Femur (tissue), 1 donor: ENCODE measurements at places on chromosomes 4 and X.

DNA sequence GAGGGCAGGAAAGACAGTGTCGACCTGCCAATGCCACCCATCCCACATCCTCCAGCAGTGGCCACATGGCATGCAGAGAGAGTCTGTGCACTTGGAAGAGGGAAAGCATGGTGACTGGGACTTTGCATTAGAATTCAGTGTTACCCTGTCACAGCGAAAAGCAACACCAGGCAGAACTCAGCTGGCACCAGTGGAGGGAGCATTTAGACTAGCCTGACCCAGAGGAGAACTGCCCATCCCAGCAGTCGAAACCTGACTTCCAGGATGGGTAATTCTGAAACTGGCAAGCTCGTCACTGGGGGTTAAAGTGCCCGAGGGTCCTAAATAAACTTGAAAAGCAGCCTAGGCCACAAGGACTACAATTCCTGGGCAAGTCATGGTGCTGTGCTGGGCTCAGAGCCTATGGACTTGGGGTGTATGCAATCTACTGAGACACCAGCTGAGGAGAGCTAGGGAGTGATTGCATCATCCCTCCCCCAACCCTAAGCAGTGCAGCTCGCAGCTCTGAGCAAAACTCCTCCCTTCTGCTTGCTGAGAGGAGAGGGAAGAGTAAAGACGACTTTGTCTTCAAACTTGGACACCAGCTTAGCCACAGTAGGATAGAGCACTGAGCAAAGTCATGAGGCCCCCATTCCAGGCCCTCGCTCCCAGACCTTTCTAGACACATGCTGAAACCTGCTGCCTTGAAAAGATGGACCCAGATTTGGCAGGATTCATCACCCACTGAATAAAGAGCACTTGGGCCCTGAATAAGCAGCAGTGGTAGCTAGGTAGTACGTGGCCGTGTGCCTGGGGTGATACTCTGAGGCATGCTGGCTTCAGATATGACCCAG is 68.8 kb downstream of the DDX60L start:
- no peak for DNase-seq

DNA sequence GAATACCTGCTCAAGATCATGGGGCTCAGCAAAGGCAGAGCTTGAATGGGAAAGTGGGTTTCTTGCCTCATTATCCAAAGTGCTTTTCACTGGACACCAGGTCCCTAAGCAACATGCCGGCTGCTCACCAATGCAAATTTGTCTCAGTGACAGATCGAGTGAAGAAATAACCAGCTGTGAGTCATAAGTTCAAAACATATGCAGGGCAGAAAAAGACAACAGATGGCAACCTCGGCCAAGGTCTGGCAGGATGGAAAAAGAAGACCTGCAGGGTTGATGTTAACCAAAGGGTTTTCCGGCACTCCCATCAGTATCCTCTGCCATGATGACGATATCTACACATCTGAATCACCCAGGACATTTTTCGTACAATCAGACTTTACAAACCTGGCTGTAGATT is 124.1 kb downstream of the AFAP1 start:
- DNase-seq, result peak; percentile 17

GRCh38 chr4:141459020-141459419 is 177.4 kb upstream of the IL15 start:
- DNase-seq, result no peak

DNA sequence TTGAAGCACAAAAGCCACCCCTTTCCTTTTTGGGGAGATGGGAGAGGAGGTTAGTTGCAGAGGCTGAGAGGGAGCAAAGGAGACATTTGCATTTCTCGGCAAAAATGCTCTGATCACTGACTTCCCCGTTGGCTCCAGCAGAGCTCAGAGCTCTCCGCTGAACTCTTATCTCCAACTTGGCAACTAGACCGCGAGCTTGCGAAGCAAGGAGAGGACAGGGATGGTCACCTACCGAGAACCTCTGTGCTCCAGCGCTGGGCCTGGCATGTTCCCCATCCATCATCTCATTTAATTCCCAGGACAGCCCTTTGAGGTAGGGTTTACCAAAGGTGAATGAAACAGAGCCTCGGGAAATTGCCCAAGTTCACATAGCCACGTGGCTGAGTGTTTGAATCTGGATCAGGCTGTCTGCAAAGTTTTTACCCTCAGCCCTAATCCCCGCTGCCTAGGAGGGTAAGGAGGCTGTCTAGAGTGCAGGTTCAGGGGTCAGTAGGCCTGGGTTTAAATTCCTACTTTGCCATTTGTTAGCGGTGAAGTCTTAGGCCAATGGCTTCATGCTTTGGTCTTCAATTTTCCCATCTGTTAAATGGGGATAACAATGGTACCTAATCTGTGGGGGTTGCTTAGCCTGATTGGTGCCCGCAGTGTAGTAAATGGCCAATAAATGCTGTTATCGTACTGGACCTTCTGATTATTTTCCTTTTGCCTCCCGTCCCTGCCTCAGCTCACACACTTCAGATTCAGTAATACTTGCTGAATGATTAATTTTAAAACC is 3.8 kb upstream of the CITED1 start:
- DNase-seq, result no peak

- DNase-seq, result no peak
These were observed 23.0 kb downstream of the GPR174 start for GRCh38 chrX:79167462-79167861.

DNA sequence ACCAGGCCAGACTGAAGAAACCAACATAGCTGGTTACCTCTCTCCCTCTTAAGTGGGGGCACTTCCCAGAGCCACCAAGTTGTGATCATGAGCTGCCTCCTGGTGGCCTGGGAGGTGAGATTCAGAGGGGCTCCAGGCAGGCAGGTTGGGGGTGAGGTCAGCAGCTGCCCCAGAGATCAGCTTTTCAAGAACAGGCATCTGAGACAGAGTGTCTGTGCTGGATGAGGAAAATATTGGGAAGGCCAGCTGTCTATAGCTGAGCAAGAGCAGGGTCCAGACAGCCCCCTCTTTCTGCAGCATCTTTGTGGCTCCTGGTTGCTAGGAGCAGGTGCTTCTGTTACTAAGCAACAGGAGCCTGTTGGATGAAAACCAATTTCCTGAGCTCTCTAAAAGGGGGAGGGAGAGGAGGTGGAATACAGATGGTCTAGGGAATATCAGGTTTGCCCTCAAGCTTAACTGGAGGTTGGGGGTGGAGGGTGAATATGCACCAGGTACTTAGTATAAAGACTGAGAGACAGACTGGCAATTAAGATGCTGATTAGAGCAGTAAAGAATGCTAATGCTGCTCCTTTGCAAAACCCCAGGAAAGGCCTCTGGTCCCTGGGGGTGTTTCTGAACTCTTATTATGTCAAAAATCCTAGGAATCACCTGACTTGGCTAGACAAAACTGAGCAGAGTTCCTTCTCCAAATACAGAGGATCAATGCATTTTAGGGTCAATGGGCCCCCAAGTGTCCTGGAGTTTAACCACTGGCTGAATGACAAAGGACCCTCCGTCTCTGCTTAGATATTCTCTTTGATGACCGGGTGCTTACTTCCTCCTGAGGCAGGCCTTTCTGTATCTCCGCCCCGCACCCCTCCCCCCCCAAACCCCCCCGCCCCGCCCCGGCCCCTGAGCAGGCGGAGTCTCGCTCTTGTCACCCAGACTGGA is 21.4 kb downstream of the ZCCHC13 start:
- no peak for DNase-seq

DNA sequence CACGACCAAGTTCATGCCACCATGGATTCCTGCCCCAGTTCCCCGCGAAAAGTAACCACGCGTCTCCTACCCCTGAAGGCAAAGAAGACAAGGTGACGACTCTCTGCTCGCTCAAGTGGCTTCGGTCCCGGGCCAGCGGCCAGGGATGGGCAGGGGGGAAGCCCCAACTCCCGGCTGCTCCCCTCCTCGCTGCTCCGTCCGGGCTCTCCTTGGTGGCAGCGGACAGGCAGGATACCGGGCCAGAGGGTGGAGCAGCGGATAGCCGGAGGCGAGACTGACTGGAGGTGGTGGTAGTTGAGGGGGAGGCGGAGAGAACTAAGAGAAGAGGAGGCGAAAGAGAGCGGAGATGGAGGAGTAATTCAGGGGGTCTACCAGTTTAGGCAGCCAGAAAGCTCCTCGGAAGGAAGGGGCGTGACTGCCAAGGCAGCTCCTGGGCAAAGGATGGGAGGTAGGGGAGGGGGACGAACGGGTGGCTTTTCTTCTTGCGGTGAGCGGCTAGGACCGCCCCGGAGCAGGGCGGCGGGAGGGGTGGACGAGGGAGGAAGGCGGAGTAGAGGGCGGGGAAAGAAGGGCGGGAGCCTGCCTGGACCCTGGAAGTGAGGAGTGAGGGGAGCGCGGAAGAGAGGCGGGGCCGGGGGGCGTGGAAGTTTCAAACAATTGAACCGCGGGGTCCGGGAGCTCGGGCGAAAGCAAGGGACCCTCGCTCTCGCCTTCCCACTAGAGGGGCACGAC is at the start of gene AMOT:
Gene AMOT, minus strand, starts transcription at position 450 of the 732 bp plus-strand sequence. CDS start 17,705 bp downstream, outside the sequence.
- peak; percentile 93 for DNase-seq

- no peak for DNase-seq
These were observed 22.7 kb downstream of the PNPLA4 start for GRCh38 chrX:7904562-7904961.

- DNase-seq, result no peak
These were observed 79.2 kb downstream of the FBXL5 start for GRCh38 chr4:15575966-15576365.

DNA sequence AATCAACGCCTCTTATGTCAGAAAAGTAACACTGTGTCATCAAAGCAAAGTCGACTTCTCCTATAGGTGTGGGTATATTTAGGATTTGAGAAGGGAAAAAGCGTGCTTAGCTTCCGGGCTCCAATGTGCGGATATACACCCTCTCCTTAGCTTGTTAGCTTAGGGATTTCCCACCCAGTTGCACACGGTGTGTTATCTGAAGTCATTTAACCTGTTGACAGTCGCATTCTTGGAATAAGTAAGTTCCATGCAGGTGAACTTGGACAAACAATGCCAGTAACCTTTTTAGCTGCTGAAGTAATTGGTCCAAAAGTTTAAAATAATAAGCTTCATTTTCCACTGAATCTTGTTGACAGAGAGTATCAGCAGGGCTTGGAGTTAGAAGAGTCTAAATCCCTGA is 113.7 kb downstream of the SHROOM3 start:
- no peak for DNase-seq

DNA sequence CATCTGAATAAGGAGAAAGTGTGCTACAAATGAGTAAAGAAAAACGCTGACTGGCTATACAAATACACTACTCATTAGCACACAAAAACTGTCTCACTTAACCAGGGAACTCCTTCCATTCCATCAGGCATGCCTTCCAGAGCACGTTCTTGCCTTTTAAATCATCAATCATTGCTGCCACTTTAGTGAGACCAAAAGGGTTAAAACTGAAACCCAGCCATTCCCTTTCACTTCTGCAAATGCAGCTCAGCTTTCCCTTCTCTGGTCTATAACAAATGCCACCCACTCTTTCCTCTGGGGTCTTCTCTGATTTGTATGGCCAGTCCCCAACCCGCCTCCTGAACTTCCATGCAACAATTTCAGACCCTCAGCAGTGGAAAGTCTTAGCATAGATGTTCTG is 231.5 kb downstream of the TRIML1 start:
- no peak for DNase-seq

DNA sequence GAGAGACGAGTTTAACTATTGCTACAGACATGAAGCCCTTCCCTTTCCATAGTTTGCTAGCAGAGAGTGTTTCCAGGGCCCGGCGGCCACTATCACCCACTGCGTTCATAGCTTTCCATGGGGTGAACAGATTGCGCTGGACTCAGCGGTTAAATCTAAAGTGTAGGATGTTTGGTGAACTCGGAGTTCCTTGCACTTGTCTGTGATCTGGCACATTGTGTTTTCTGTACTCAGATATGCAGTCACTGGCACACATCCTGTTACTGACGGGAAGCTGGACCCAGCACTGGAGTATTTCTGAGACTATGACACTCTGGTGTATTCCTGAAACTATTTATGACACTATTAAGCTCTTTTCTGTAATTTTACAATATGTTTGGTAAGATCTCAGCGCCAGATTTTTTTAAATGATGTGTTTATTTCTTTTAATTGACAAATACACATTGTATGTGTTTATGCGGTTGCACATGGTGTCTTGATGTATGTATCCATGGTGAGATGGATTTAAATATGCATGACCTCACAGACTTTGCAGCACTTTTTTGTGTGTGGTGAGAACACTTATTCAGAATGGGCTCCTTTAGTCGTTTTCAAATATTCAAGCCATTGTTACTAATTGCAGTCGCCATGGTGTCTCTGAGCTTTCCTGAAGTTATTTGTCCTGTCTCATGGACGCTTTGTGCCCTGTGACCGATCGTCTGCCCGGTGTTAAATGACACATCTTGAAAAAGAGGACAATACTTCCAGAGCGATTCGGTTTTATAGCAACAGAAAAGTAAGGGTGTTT is 14.1 kb downstream of the CD99 start:
- DNase-seq, result peak; percentile 49

DNA sequence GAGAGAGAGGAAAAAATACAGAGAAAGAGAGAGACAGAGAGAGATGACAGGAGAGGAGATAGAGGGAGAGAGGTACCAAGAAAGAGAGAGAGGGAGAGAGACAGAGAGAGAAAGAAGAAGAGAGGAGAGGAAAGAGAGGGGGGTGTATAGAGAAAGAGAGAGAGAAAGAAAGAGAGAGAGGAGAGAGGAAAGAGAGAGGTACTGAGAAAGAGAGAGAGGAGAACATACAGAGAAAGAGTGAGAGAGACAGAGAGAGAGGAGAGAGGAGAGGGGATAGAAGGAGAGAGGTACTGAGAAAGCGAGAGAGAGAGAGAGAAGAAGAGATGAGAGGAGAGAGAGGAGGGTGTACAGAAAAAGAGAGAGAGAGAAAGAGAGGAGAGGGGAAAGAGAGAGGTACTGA is 269.4 kb downstream of the CRLF2 start:
- DNase-seq, result no peak

DNA sequence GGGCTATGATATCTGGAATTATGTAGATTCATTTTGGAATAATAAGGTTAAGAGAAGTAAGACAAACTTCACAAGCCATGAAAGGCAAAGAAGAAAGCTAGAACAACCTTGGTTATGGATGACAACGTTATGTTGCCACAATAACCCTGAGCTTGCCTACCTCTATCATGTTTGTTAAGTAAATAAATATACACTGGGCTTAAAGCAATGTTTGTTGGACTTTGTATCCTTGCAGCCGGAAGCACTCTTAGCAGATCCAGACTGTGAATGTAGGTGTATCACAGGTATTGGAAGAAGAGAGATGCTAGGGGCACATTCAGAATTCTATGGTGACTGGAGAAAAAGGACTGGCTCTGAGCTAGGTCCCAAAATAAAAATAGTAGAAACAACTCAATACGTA is 214.4 kb downstream of the HS3ST1 start:
- DNase-seq, result no peak
